ENCODE measurements at places on chromosomes 2 and 18.
A peak's percentile ranks its signal among the peaks of the same experiment; 100 is the strongest.

DNA sequence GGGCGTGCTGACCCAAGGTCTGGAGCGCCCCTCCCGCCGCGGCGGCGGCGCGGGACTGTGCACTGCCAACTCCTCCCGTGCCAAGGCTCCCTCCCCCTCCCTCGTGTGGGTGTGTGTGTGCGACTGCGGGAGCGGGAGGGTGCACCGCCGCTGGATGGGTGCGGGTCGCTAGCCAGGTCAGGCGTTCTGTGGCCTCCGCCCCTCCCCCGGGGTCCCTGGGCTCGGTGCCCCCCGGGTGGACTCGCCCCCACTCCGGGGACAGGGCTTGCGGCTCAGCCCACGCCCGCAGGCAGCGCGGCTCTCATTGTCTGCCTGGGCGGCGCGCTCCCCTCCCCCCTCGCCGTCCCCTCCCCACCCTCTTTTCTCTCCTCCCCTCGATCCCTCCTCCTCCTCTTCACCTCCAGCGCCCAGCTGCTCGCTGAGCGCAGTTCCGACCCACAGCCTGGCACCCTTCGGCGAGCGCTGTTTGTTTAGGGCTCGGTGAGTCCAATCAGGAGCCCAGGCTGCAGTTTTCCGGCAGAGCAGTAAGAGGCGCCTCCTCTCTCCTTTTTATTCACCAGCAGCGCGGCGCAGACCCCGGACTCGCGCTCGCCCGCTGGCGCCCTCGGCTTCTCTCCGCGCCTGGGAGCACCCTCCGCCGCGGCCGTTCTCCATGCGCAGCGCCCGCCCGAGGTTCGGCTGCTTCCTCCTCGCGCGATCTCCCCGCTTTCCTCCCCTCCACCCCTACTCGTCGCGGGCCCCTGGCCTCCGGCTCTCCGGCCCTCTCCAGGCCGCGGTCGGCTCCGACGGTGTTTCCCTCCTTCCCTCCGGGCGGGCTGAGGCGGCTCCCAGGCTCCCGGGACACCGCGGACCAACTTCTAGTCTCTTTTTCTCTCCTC, at the start of gene GATA6:
Gene GATA6 (plus strand): TSS at position 579 of the 878 bp plus-strand sequence. CDS start 1,556 bp downstream, outside the sequence.
- peak; percentile 74 for DNase-seq

GRCh38 chr2:175008801-175009495, 3.8 kb upstream of the CHN1 start:
- DNase-seq: no peak

GRCh38 chr18:75157851-75158250, 51.1 kb downstream of the PTGR3 start:
- no peak for DNase-seq

DNA sequence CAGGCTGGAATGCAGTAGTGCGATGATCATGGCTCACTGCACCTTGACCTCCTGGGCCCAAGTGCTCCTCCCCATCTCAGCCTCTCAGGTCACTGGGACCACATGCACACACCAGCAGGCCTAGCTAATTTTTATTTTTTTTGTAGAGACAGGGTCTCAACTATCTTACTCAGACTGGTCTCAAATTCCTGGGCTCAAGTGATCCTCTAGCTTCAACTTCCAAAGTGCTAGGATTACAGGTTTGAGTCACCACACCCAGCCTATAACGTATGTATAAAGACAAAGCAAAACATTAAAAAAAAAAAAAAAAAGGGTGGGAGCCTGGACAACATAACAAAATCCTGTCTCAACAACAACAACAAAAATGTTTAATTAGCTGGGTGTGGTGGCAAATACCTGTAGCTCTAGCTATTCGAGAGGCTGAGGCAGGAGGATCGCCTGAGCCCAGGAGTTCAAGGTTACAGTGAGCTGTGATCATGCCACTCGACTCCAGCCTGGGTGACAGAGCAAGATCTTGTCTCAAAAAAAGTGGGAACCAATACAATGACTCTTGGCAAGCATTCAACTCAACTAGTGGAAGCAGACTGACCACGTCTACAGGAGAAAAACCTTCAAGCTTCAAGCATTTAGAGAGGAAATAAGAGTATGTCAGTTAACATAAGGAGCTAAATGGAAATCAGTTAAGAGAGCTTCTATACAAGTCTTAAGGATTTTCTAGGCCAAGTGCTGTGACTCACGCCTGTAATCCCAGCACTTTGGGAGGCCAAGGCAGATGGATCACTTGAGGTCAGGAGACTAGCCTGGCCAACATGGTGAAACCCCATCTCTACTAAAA, 2.6 kb downstream of the GTF3C2 start:
- DNase-seq: no peak

- no peak for DNase-seq
These were observed 44.1 kb downstream of the ERBB4 start for GRCh38 chr2:212494418-212495020.

- DNase-seq: no peak
These were observed 64.2 kb upstream of the SH3RF3 start for GRCh38 chr2:109064660-109065390.

- peak; percentile 59 for DNase-seq
These were observed at the start of gene GALR1 for GRCh38 chr18:77249569-77250500. TSS of gene GALR1 (plus strand) at chr18:77249848. CDS start at chr18:77250549, 701 bp downstream.

DNA sequence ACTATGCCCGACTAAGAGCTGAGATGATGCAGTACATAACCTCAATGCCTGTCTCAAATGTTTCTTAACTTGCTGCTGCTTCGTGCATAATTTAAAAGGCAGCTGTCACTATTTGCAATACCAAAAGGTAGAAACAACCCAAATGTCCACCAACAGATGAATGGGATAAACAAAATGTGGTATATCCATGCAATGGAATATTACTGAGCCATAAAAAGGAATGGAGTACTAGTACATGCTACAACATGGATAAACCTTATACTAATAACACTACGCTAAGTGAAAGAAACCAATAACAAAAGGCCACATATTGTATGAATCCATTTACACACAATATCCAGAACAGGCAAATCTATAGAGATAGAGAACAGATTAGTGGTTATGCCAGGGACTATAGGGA, 13.0 kb upstream of the DGKD start:
- no peak for DNase-seq

DNA sequence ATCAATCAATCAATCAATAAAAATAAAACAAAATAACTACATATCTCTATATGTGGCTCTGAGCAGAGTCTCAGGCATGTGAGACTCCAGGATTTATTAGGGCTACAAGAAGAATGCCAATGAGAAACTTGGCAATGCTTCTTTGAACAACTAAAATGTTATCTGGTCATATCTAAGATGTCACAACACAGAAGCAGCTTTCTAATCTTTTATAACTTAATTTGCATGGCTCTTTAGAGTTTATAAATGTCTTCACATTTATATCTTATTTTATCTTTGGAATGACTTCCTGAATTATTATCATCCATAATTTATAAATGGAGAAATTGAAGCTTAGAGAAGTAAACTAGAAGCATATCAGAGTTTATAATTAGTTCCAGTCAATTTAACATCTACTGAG, 14.9 kb upstream of the MAP4K3 start:
- no peak for DNase-seq

DNA sequence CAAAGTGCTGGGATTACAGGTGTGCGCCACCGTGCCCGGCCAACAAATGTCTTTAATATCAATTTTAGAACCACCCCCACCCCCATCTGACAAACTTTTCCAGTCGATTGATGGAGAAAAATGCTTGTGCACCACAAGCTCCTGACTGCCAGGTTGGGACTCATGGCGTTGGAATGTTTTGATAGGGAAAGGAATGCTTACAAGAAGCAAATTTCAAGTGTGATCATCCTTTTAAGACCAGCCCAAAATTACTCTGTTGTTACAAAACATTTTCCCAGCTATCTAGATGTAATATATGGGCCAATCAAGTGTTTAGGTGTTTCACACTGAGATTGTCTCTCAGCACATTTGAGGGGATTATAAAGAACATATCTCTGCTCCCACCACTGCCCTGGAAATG, 45.2 kb downstream of the UBXN4 start:
- DNase-seq: no peak

DNA sequence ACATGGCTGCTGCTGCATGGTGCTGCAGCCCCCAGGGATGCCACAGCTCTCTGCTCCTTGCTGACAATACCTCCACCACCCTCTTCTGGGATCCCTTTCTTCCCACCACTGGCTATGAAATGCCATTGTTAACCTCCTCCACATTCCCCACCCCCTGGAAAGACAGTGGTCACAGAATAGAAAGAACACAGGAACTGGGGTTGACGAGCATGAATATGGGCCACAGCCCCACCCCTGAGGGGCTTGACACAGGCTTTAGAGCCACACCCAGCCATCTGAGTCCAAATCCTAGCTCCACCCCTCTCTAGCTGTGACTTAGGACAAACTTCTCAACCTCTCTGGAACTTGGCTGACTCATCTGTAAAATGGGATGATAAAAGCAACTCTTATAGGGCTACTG, 47.3 kb downstream of the TMEM163 start:
- no peak for DNase-seq

DNA sequence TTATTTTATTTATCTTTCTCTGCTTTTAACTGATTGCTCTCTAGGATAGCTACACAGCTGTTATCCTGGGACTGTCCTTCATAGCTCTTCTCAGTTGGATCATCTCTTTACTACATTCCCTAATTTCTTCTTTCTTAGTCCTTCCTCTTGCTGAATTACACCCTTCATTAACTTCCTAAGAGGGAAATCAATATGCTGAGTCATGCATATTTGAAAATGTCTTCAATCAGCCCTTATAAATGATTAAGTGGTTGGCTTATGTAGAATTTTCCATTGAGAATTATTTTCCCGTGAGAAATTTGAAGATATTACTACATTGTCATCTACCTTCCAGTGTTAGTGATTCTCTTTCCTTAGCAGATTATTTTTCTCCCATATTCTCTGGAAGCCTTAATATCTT, 214.2 kb downstream of the SOCS6 start:
- no peak for DNase-seq

DNA sequence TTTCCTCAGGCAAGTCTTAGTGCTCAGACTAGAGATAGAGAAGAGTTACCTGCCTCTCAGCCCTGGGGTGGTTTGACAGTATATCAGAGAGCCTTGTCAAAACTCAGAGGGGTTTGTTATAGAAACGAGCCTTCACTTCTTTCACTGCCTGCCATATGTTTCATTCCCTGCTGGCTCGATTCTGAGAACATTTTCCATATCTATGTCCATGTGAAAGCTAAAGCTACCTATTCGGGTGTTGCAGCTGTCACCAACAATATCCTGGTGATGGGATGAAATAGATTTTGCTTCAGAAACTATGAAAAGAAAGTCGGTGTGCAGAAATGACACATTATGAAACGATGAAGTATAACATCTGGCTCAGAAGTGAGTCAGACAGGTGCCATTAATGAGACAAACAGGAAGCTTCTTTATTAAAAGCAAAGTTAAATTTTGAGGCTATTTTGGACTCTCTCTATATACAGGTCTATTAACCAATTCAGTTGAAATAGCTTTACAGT, 56.1 kb upstream of the TANK start:
- no peak for DNase-seq

DNA sequence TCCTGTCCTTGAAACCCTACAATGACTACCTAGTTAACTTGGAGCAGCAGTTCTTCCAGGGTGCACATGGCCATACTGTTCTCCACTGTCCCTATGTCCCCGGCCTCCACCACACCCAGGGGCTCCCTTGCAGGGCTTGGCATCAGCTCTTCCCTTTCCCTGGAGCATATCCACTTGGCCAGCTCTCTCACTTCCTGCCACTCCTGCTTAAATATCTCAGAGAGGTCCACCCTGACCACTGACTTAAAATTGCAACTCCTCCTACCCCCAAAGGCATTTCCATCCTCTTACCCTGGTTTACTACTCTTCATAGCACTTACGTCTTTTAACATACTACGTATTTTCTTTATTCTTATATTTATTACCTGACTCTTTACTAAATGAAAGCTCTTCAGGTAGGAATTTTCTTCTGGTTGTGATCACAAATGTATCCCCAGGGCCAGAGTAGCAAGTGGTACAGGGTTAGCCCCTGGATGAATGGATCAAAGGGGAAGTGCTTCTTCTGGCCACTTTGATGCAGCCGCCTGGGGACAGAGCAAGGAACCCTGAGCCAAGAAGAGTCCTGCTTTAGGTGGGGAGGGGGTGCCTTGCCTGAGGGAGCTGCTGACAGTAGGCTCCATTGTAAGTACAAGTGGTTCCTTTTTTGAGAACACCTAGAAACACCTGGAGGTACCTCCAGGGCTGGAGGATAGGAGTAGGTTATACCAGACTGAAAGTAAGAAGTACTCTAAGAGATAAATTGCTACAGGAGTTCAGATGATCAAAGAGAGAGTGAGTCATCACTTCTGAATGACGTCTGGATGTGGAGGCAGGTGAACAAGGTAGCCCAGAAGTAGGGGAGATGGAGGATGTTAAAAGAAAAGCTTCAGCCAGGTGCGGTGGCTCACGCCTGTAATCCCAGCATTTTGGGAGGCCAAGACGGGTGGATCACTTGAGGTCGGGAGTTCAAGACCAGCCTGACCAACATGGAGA, 82.2 kb downstream of the SOCS6 start:
- no peak for DNase-seq

DNA sequence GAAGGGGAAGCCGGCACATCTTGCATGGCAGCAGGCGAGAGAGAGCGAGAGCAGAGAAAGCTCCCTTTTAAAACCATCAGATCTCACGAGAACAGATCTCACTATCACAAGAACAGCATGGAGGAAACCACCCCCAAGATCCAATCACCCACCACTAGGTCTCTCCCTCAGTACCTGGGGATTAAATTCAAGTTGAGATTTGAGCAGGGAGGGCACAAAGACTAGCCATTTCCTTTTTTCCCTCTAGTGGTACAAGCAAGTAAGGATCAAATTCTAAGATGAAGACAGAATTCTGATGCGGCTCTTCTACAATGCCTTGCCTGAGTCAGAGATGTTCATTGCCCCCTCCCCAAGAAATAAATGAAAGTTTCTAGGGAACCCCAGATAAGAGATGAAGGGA, 45.6 kb upstream of the ANKRD44 start:
- no peak for DNase-seq

GRCh38 chr2:232887171-232887850, 17.2 kb downstream of the SNORC start:
- no peak for DNase-seq

Measured in NCI-H774 (cell line).